Upper lobe of right lung (tissue), 1 donor: ENCODE measurements at places on chromosomes 13 and 19. TPM values are rescaled to one million over a fixed set of nuclear protein-coding genes. Genes with fewer than 3 reads are reported as not detected.

CLDN10 gene
- 2.2 TPM for total RNA-seq

- no peak for DNase-seq
These were observed 76.2 kb upstream of the IRS2 start for GRCh38 chr13:109862627-109863026.

- DNase-seq = peak; percentile 86
These were observed 13.6 kb downstream of the IER2 start for GRCh38 chr19:13163609-13164342.

ZNF850 gene
- total RNA-seq = 2.8 TPM

PROZ gene
- total RNA-seq = not detected

- no peak for DNase-seq
These were observed 670.3 kb downstream of the UQCRFS1 start for GRCh38 chr19:28542394-28543243.

GRCh38 chr13:73751290-73751689, 382.9 kb downstream of the KLF12 start:
- no peak for DNase-seq

ZNF443 gene
- total RNA-seq = 3.8 TPM

- no peak for DNase-seq
These were observed 566.9 kb downstream of the PCDH9 start for GRCh38 chr13:66663206-66663605.

DNA sequence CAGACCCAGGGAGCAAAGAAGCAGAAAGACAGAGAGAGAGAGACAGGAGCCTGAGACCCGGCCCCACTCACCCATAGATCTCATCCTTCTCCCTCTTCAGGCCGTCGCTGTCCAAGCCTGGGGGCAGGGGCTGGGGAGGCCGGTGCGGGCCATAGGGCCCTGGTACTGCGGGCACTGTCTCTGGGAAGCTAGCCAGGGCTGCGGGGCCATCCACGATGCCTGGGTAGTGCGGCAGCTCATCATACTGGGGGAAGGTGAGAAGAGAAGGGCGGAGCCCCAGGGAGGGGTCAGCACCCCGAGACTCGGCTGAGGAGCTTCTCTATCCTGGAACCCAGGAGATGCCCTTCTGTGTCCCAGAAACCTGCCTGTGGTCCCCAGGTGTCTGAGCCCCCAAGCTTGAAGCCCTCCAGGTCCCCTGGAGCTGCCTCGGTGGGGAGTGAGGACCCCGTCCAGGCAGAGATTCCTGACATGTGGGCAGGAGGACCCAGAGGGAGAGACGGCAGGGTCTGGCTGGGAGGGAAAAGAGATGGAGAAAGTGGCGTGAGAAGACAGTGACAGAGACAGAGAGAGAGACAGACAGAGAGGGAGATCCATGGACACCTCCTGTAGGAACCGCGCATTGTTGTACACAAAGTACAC, 2.1 kb downstream of the MEIS3 start:
- no peak for DNase-seq

GRCh38 chr13:56755181-56755935, 385.4 kb upstream of the PRR20A start:
- DNase-seq = no peak

DNA sequence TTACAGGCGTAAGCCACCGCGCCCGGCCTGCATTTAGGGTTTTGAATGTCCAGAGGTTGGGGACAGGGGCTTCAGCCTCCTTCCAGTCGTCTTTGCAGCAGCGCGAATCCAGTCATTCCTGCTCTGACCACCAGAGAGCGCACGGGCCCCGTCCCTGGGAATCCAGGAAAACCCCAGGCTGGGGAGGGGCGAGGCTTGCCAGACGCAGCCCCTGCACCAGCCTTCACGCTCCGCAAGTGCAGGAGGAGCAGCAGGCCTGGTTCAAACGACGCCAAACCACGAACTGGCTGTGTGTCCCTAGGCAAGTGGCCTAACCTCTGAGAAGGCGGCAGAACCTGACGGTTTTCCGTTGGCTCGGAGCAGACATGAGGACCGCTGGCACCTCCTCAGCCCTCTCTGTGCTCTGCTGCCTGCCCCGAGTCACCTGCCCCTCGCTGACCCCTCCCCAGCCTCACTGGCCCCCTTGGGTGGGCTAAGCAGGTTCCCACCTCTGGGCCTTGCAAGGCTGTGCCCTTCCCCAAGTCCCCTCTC, 2.0 kb upstream of the RNF126 start:
- DNase-seq = peak; percentile 90

RFPL4A gene
- not detected for total RNA-seq

- DNase-seq = peak; percentile 80
These were observed 568 bp downstream of the ATP11A start for GRCh38 chr13:112690283-112690929.

DNA sequence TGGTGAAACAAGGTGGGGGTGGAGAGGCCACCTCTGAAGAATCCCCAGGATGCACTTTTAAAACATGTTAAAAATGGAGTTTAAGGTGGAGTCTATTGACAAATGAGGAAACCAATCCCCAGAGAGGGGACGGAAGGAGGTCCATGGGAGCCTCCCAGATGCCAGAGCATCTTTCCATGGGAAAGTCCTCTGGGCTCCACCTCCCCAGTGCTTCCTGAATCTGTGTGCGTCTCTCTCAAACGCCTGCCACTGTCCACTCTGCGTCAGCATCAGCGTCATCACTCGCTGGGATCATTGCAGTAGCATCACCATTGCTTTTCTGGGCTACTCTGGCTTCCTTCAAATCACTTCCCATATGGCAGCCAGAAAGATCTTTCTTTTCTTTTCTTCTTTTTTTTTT, 6.2 kb downstream of the GPR4 start:
- no peak for DNase-seq

- no peak for DNase-seq
These were observed 14.0 kb downstream of the RPL36 start for GRCh38 chr19:5703819-5704818.

FBXO27 gene
- total RNA-seq = 7.6 TPM

GRCh38 chr19:35939307-35940077, 3.3 kb downstream of the LRFN3 start:
- no peak for DNase-seq

- DNase-seq = no peak
These were observed 2810.0 kb downstream of the PCDH9 start for GRCh38 chr13:64420181-64420580.

- peak; percentile 30 for DNase-seq
These were observed 70.5 kb downstream of the MLLT1 start for GRCh38 chr19:6209233-6209632.

GRCh38 chr19:18234194-18234593, 8.0 kb upstream of the PDE4C start:
- no peak for DNase-seq

CEBPA gene
- 59.1 TPM for total RNA-seq

CLDND2 gene
- total RNA-seq = 0.64 TPM

KLK14 gene
- total RNA-seq = not detected

DNA sequence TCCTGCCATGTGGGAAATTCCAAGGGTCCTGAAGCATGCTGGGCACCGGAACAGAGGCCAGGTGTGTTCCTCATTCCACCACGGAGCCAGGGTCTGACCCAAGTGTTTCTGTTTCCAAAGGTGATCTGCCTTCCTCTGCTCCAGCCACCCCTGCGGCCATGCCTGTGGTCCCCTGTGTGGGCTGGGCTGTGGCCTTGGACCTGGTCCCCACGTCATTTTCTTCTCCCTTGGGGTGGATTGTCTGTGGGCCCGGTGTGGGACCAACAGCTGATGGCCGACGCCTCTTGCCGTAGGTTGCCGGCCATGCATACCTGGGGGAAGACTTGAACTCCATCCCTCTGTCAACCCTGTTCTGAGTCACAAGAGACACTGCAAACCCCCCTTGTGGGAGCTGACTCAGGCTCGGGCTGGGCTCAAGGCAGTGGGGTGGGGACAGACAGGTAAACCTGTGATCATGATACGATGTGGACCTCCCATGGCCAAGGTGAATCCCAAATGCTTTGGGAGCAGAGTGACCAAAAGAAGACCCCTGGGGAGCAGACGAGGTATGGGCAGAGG, 35.0 kb downstream of the ATP11A start:
- DNase-seq = peak; percentile 59

DNA sequence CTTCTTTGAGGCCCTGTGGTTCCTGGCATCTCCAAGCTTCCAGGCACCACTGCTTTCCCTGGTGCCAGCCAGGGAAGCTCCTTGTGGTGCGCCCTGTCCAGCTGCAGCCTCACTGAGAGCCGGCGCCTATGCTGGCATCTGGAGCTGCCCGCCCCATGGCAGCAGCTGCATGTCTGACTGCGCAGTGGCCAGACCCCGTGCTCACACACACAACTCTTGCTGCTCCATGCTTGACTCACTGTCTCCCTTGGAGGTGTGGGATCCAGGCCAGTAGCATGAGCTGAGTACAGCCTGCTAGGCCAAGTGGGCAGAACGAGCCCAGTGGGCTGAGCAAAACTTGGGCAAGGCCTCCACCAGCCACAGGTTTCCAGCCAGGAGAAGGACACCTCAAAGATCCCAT, 11.5 kb upstream of the SUPT20H start:
- no peak for DNase-seq

GRCh38 chr13:60619461-60619860, 222.4 kb downstream of the TDRD3 start:
- no peak for DNase-seq

DNA sequence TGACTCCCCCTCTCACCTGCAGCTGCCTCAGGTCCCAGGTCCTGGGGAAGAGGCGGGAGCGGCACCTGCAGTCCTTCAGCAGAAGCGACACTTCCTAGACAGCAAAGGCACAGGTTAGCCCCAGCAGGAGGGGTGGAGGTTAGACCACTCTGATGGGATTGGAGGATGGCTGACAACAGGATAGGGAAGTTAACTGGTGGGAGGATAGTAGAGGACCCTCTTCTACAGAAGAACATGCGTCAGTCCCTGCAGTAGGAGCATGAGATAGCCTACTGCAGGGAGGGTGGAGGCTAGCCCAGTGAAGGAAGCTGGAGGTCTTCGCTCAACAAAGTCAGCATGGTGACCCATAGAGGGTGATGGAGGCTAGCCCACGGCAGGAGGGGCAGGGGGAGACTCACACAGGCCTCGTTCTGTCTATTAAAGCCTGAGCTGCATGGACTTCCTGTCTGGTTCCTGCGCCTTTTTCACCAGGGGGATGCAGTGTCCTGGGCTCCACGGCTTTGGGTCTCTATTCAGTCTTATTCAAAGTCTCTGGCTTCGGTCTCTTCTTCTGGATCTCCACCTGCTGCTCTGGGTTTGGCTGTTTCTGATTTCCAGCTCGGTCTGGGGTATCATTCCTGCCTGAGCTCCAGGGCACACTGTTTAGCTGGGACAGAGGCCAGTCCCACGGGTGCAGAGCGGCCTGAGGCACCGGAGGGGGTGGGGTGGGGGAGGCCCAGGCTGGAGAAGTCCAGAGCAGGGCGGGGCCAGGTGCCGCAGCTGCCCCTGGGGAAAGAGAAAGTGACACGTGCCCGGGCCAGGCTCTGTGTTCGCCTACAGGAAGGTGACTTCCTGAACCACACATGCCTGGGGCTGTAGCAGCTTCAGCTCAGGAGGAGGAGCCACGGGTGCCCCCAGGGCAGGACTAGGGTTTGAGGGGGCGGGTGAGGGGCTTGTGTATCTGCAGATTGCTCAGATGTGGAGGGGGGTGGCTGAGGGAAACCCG, 7.3 kb downstream of the IFNL3 start:
- peak; percentile 93 for DNase-seq

SYNE4 gene
- 8.1 TPM for total RNA-seq

GRCh38 chr13:81283062-81283461, 942.1 kb upstream of the SPRY2 start:
- DNase-seq = no peak

TJP3 gene
- 23.0 TPM for total RNA-seq
